ENCODE measurements at places on chromosomes 2 and 18.

DNA sequence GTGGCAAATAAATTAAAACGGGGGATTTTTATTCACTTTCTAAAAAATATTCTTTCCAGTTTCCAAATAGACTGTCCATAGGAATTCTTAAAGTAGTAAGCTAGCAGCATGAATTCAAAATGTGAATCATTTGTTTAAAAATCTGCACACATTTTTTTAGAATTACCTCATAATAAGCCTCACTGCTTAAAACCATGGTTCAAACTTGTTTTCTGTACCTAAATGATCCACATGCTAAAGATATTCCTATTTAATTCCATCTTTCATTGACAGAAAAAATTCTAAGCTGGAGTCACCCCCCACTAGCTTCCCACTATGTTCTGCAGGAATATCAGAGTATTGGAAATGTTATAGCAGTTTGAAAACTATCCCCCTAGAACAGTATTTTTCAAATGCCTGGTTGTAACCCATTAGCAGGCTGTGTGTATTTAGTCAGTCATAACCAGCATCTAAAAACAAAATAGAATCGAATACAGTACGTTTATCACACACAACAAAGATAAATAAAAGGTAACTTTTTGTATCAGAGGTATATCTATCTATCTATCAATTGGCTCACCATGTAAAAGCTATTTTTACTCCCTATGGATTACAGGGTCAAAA is 11.2 kb upstream of the IKZF2 start:
- DNase-seq = no peak

DNA sequence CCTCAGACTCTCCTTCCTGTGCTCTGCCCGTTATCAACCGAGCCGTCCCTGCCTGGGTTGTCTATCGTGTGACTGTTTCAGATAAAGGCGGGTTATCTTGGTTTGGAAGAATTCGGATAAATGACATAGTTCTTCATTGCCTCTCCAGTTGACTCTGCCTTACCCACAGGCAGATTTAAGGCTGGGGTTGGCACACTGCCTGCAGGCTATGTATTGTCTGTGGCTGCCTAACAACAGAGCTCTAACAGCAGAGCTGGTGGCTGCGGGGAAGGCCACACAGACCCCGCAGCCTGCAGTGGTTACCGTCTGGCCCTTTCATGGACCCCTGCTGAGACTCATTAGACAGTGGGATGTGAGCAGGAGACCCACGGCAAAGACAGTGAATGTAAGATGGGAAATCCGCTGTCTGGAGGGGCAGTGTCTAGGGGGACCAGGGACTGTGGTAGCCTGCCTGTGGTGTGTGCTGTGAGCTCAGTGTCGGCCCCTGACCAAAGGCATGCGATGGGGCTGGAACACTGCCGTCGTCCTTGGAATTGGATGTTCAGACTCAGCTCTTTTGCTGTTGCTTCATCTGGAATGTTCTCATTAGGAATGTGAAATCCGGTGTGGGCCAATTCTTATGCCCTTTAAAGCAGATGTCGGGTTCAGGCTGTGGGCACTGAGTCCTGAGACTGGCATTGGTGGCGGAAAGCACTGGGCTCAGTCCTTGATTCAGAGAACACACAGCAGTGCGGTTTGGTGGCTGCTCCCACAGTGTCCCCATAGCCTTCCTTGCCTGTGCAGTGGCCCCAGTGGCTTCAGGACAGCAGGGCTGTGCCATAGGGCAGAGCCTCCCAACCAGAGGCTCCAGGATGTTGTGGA is 44.5 kb downstream of the SH3RF3 start:
- no peak for DNase-seq

- no peak for DNase-seq
These were observed 50.5 kb downstream of the KCNE4 start for GRCh38 chr2:223102450-223102849.

- DNase-seq = no peak
These were observed 350.4 kb downstream of the NR4A2 start for GRCh38 chr2:155982135-155982534.

- peak; percentile 42 for DNase-seq
These were observed 34.4 kb upstream of the TRAPPC8 start for GRCh38 chr18:31977270-31977872.

- no peak for DNase-seq
These were observed 68.4 kb upstream of the ITM2C start for GRCh38 chr2:230796280-230796862.

- peak; percentile 15 for DNase-seq
These were observed 17.1 kb upstream of the VPS4B start for GRCh38 chr18:63439334-63439733.

- DNase-seq = no peak
These were observed 9.7 kb upstream of the NT5DC4 start for GRCh38 chr2:112710956-112711750.

GRCh38 chr18:2857491-2858131 is 10.8 kb downstream of the EMILIN2 start:
- no peak for DNase-seq

- peak; percentile 32 for DNase-seq
These were observed 10.5 kb upstream of the CDK15 start for GRCh38 chr2:201795607-201796477.

- DNase-seq = no peak
These were observed 123.2 kb downstream of the KCNS3 start for GRCh38 chr2:18001671-18002070.

DNA sequence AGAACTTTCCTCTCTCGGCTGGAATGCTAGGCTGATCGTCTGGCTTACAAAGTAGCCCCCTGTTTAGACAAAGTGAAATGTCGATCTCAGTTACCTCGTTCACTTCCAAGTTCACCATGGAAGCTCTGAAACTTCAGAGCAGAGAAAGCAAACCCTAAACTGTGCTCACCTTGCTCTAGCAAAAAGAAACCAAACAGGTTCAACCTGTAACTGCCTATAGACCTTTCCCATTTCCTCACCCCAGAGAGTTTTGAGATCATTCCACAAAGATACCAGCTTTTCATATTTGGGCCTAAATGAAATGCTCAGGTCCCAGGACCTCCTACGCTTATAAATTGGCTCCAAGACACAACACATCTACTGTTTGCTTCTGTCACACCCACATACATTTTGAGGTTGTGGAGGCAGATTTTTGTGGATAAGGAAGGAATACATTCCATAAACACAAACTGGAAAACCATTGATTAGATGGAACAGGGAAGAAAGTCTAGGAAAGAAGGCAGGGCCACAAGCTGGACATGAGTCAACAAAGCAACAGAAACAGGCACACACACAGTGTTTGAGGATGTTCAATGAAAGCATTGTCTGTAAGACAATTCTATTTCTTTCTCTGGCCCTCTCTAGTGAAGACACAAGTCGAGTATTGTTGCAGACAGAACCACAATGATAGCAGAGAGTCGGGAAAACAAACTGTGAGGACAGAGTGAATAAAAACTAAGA is 52.8 kb upstream of the TGIF1 start:
- no peak for DNase-seq

DNA sequence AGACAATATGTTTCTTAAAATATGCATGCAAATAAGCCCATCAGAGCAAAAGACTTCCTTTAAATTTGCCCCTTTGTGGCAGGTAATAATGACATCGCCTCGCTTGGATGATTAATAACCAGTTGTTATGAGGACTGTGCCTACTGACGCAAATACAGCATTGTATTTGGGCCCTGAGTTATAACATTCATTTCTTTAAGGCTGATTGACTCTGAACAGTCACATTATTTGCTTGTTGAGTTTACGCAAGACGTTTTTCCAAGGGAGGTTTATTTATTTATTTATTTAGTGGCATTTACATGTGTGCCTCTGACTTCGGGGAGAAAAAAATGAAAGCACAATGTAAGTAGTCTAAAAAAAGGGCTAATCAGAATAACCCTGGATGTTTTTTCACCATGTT is 88.3 kb downstream of the SLC8A1 start:
- no peak for DNase-seq

DNA sequence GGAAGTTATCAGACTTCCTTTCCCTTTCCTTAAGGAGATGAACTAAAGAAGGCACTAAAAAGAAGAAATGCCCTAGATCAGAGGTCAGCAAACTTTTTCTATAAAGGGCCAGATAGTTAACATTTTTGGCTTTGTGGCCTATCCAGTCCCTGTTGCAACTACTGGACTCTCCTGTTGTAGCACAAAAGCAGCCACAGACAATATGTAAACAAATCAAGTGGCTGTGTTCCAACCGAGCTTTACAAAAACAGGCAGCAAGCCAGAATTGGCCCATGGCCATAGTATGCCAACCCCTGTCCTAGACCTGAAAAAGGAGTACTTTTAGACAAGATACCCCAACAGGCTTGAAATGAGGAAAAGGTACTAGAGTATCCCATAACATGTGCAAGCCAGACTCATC is 10.9 kb downstream of the NHEJ1 start:
- DNase-seq = no peak

- DNase-seq = no peak
These were observed 73.2 kb downstream of the BCL11A start for GRCh38 chr2:60480089-60480773.

DNA sequence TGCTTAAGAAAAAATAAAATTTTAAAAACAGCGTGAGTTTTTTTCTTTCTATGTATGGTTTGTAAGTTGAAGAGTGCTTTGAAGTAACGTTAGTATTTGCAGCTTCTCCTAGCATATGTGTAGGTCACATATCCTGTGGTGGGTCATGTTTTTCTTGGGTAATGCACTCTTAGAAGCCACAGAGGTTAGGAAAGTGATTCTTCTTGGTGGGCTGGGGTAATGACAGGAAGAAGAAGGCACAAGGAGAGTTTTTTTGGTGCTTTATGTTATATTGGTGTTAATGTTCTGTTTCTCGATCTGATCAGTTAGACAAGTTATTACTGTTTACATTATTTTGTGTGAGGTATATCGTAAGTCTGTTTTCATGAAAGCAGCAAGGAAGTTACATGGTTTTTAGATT is 109.0 kb downstream of the ICA1L start:
- peak; percentile 57 for DNase-seq
